ENCODE measurements at places on chromosomes 1 and 21. TPM values are rescaled to one million over a fixed set of nuclear protein-coding genes. Genes with fewer than 3 reads are reported as not detected.
A peak's percentile ranks its signal among the peaks of the same experiment; 100 is the strongest.

CRB1 gene
- 3.4 TPM for polyA plus RNA-seq

PPM1J gene
- polyA plus RNA-seq, result 1.4 TPM

- no peak for DNase-seq
Measured at GRCh38 chr21:45497846-45498645, 44.2 kb downstream of the SLC19A1 start.

- peak; percentile 64 for DNase-seq
Measured at GRCh38 chr1:11478571-11479374, at the start of gene DISP3. TSS of gene DISP3 (plus strand) at chr1:11479155. CDS start at chr1:11500993, 21,838 bp downstream.

DNA sequence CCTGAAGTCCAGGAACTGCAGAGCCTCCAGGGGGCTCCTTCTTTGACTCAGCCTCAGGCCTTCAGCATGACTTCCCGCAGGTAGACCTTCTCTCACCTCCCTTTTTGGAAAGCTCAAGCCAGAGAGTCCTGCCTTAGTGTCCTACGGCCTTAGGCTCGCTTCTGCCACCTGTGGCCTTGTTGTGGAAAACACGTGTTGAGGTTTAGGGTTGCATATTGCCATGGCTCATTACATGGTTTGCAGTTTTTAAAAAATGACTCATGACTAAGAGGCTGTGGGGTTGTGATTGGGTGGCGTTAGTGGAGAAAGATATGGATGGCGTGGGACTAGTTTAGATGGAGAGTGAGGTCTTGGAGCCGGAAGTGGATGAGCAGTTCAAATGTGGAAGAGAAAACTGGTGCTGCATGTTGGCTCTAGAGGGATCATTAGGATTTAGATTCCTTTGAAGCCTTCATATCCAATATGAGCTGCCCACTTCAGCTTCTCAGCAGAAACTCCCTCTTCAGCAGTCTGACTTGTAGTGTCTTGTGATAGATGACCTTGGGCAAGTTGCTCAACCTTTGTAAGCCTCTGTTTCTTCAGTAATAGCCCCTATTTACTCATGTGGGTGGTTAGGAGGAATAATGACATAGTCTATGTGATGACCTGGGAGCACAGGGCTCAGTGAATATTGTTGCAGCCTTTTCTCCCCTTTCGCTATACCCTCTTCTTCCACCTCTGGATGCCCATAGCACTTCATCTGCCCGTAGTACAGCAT lies 6.5 kb upstream of the FGGY start:
- no peak for DNase-seq

DNA sequence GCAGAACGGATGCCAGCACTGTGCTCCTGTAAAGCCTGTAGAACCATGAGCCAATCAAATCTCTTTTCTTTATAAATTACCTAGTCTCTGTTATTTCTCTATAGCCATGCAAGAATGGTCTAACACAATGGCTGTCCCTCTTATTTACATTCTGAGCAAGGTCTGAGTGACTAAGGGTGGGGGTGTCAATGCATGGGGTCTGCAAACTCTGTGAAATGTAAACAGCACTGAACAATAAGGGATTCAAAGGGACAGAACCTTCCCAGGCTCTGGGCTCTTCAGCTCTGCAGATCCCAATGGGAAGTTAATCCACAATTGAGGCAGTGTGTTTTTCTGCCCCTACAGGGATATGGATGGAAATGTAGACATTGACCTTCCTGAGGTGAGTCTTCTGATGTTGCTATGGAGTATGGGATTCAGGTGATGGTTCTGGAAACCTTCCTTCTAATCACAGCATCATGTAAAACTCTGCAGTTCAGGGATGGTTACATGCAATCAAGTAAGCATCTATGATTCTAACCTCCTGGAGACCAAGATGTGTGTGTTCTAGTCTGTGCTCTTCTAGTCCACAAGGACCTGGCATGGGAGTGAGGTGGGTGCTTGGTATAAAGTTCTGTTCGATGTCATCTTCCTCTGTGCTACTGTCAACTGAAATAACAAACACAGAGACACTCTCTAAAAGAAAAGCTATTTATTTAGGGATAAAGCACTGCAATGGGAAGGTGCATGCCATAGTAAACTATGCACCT lies 38.6 kb downstream of the CAPN9 start:
- no peak for DNase-seq

- DNase-seq, result no peak
Measured at GRCh38 chr1:2121101-2121691, 71.0 kb downstream of the PRKCZ start.

DNA sequence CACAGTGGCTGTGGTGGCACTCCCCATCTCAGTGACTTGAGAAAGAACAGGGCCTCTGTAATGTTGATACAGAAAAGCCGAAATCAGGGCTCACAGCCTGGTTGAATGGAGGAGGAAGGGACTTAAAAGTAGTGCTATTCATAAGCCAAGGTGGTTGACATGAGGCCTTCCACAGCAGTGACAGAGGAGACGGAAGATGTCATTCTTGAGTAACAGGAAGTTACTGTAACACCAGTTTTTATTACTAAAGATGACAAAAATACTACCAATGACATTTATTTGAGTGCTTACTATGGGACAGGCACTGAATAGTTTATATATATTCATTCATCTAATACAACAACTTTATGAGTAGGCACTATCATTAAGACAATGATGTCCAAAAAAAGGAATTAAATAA lies 52.8 kb upstream of the GNG12 start:
- no peak for DNase-seq

DNA sequence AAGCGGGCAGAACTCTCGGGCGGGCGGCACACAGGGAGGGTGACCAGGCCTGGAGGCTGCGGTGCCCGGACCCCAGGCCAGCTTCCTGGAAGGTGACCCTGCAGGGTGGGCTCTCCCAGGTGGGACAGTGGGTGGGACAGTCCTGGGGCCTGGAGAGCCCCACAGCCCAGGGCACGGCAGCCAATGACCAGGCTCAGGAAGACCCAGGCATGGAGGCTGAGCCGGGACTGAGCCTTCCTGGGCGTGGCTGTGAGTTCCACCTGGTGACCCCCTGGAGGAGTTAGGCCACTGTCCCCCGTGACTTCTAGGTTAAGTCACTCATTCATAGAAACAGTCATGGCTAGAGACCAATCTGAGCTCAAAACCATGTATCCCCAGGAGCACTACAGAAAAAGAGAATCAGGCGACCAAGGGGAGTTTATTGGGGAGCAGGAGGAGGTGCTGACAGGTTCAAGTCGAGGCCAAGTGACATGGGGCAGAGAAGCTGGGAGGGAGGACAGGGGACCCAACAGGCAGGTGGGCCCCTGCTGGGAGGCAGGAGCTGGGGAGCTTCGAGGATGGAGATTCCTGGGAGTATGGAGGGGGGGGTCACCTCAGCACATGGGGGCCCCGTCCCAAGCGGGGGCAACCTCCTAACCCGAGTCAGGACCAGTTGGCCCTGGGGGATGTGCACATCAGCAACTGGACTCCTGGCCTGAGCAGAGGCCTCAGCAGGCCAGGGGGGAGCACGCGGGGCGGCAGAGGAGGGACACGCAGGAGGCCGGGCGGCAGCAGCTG lies 1.2 kb downstream of the KRTAP10-5 start:
- no peak for DNase-seq

DNA sequence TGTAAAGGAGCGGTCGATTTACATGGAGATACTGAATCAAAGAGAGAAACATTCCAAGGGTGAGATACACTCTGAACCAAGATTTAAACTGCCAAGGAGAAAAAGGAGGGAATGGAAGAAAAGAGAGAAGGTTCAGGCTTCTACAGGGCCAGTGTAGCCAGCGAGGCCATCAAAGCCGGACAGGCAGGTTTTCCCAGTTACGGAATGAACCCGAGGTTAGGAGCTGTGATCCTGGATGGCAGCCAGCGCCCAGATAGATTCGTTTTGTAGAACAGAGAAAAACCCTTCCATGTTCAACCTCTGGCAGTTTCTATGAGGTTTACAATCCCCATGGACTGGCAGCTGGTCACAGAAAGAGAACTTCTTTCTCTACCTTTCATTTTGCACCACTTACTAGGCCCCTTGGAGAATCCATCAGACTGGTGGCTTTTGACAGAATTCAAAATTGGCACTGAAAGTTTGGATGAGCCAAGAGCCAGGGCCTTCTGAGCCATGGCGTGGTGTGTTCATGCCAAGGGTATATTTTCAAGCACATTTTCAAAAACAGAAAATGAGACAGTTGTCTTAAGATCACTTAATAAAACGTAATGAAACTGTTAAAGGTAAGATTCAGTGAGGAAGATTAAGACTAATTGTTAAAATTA lies 171.5 kb downstream of the RUNX1 start:
- DNase-seq, result no peak

- DNase-seq, result no peak
Measured at GRCh38 chr1:31376375-31377134, 3.7 kb upstream of the FABP3 start.

DNA sequence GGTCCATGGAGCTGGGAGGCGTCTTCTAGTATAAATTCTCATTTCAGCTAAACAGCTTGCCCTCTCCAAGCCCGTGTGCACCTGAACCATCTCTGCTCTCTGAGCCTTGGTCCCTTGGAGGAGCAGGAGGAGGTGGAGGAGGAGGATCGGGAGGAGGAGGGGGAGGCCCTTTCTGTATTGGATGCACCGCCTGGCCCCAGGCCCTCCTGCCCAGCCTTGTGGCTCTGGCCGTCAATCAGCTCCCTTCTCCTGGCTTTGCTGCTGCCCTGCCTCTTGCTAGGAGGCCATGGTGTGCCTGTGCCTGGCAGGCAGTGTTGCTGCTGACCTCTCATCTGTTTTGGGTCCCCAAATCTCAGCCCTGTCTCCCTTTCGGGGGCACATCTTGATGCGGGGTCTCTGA lies 9.0 kb downstream of the COL18A1 start:
- DNase-seq, result no peak

GRCh38 chr1:90614872-90615271 lies 102.2 kb downstream of the BARHL2 start:
- DNase-seq, result no peak

- DNase-seq, result no peak
Measured at GRCh38 chr1:227788271-227789083, 27.0 kb upstream of the PRSS38 start.

FAM167B gene
- 11.1 TPM for polyA plus RNA-seq

GRCh38 chr1:243727503-243728203 lies 122.4 kb downstream of the AKT3 start:
- no peak for DNase-seq

- no peak for DNase-seq
Measured at GRCh38 chr1:2231532-2232254, 3.6 kb downstream of the SKI start.

- no peak for DNase-seq
Measured at GRCh38 chr1:46021046-46021996, 111.1 kb downstream of the PIK3R3 start.

CAMSAP2 gene
- 44.5 TPM for polyA plus RNA-seq

DNA sequence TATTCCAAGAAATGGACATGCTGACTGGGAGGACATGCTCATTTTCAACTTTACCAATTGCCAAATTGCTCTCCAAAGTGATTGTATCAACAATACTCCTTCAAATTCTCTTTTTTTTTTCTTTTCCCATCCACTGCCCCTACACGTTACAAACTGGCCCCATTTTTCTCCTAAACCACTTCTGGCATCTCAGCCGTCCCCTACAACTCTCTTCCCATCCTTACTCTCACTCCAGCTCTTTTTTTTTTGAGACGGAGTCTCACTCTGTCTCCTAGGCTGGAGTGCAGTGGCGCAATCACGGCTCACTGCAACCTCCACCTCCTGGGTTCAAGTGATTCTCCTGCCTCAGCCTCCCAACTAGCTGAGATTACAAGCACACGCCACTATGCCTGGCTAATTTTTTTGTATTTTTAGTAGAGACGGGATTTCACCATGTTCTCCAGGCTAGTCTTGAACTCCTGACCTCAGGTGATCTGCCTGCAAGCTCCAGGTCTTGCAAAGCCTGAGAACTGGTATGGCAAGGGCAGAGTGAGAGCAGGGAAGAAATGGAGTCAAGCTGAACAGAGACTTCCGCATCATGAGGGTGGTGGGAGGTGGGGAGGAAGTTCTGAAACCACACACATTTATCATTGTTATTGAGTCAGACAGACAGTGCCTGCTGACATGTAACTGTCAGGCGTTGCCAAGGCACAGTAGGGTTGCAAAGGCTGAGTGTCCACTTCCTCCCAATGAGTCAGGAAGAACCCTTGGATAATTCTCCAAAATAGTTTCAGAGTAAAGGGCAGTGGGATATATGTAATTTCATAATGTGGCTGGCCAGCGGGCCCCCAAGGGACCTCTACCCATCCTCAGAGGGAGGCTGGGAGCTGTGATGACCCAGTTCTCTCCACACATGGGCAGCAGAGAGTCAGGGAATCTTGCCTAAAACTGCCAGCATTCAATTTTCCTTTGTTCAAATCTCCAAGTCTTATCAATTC lies 17.4 kb downstream of the CELA3A start:
- DNase-seq, result no peak

EFCAB14 gene
- polyA plus RNA-seq, result 109 TPM

GRCh38 chr1:206435445-206435844 lies 34.8 kb upstream of the IKBKE start:
- DNase-seq, result no peak

- no peak for DNase-seq
Measured at GRCh38 chr1:200131551-200132125, 104.1 kb downstream of the NR5A2 start.

SELE gene
- 0.61 TPM for polyA plus RNA-seq

IL23R gene
- not detected for polyA plus RNA-seq

DNA sequence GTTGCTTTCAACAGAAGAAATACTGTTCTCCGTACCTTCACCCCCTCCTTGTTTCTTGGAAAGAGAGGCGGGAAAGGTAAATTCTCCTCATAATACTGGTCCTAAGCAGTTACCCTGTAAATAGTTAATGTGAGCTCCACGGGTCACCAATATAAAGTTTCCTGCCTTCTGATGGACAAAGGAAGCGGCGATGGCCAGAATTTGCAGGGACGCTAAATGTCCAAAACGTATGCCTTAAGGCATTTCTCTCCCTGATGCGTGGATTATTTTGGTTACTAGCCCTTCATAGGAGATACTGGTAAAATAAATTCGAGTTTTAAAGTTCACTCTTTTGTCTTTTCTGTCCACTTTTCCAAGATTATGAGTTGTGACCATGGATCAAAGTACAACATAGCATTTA lies 898 bp upstream of the PTGS2 start:
- DNase-seq, result no peak

DNA sequence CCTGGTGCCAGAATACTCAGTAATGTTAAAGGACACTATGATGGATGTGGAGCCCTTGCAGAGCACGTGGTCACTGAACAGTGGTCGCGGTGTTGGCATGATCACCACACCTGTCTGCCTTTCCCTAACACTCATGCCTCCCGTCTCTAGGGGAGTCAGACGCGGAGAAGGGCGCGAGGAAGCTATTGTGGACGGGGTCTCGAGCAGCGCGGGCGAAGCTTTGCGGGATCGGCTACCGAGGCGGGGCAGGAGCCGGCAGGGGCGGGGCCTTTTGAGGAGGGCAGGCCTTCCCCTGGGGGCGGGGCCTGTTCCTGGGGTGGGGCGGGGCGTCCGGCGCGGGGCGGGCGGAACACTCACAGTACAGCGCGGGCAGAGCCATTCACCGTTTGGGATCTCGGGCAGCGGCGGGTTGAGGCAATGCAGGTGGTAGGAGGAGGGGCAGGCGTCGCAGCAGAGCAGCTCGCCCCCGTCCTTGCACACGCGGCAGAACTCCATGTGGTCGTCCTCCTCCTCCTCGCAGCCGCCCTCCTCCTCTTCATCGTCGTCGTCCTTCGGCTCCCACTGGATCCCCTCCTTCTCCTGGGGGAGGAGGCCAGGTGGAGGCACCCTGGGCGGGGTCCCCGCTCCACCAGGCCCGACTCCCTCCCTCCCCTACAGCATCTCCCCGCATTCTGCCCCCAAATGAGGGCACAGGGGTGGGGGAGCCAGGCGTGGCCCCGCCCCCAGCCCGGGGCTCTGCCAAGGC lies 31.5 kb downstream of the CHD5 start:
- no peak for DNase-seq

PLK3 gene
- 6.4 TPM for polyA plus RNA-seq
